ENCODE measurements at places on chromosomes 16 and 17.

GRCh38 chr17:27840688-27841087 is 40.4 kb upstream of the NOS2 start:
- no peak for DNase-seq

DNA sequence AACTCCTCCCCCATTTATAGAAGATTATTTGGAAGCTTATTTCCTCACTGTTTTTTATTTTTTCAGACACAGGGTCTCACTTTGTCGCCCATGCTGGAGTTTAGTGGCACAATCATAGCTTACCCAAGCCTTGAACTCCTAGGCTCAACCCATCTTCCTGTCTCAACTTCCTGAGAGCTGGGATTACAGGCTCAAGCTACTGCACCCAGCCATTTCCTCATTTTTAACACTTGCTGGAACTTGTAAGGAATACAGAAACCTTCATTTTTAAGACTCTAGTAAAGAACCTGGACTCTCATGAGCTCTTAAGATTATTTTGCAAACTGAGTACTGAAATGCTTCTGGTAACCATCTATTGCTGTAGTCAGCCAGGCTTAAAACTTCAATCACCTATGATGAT is 29.9 kb downstream of the KANSL1 start:
- DNase-seq, result no peak

- no peak for DNase-seq
Observed at GRCh38 chr16:3748307-3748706, 31.0 kb upstream of the TRAP1 start.

DNA sequence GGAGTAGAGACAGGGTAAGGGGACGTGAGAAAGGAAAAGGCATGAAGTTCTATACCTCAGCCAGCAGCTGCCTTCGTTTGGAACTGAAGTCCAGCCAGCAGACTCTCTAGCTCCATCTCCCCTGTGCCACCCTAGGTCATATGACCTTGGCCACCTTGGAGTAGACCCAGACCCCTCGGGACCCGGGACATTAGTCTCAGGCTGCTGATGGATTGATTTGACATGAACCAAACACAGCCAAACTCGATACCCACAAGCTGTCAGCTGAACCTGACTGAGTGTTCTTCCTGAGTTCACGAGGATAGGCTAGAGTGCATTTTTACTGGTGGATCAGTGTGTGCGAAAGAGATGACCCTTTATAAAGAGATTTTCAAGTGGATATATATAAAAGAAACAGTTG is 68.5 kb downstream of the YPEL2 start:
- no peak for DNase-seq

DNA sequence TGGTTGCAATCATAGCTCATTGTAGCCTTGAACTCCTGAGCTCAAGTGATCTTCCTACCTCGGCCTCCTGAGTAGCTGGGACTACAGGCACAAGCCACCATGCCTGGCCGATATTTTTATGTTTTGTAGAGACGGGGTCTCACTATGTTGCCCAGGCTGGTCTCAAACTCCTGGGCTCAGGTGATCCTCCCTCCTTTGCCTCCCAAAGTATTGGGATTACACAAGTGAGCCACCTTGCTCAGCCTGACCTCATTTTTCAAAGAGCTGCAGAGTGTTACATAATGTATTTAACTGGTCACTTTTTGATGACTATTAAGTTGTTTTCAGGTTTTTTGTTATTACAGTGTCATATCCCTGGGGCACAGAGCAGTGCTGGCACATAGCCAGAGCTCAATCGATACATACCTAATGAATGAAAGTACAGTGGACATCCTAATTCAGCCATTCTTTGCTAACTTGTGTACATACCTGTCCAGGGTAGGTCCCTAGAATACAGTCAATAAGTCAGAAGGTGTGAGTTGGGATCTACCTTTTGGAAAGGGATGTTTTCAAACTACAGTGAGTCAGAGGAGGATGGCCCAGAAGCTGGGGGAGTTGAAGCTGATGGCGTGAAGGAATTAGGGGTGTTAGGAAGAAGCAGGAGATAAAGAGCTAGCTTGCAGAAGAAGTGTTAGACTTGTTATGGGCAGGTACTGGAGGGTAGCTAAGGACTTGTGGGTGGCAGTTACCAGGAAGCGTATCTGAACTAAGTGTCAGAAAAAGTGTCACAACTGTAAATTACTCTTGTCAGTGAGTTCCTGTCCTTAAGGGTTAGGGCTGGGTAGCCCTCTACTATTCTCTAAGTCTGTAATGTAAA is 20.1 kb upstream of the CYLD start:
- DNase-seq, result no peak

GRCh38 chr17:44927696-44928095 is 12.4 kb upstream of the GFAP start:
- DNase-seq, result no peak

GRCh38 chr17:70184770-70185169 is 15.4 kb downstream of the KCNJ2 start:
- DNase-seq, result no peak

GRCh38 chr16:70715055-70715858 is 29.4 kb upstream of the MTSS2 start:
- peak; percentile 12 for DNase-seq

DNA sequence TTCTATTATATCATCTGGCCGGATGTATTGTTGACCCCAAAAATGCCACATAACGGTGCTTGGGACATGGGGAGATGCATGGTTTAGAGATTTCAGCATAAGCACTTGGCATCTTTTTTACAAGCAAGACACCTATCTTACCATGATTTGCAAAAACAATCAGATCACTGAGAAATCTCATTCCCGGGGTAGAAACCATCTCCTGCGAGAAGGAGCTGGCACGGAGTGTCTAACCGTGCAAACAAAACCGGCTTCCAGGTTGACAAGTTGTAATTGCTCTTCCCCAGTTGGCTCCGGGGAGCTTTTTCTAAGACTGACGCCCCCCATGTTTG is 1.0 kb downstream of the SLC16A6 start:
- DNase-seq, result peak; percentile 11

All from hematopoietic multipotent progenitor cell treated with erythropoietin and hydrocortisone succinate and interleukin-3 and kit ligand, for 6 days (in vitro differentiated cells).